HS-5 (cell line): ENCODE measurements at places on chromosomes 7 and 10.
A peak's percentile ranks its signal among the peaks of the same experiment; 100 is the strongest.

DNA sequence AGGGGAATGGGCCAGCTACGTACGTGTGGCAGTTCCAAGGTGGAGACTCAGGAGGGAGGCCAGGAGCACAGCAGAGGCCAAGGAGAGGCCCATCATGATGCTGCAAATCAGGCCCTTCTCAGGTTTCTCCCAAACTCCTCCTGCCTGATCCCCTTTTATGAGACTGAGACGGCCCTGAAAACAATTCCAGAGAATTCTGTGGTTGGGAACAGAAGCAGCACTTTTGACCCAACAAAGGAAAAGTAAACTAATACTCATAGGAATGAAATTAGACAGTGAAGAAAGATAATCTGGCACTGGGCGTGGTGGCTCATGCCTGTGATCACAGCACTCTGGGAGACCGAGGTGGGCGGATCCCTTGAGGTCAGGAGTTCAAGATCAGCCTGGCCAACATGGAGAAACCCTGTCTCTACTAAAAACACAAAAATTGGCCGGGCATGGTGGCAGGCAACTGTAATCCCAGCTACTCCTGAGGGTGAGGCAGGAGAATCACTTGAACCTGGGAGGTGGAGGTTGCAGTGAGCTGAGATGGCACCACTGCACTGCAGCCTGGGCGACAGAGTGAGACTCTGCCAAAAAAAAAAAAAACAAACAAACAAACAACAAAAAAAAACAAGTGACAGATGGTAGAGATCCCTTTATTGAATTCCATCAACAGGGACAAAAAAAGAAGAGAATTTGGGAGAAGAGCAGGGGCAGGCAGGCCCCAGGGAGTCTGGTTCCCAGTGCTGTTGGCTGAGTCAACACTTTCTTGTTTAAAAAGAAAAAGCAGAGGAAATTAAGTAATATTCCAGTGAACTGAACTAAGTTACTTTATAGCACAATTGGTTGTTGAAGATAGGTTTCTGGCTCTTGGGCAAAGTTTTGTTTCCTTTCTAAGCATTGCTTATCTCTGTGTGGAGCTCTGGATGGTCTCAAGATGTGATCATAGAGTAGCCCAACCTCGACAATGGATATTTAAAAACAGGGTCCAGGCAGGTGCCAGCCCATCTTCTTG, at the start of gene CCL26:
Gene CCL26 (minus strand): TSS at position 131 of the 997 bp plus-strand sequence. CDS start 35 bp downstream, at position 96.
- DNase-seq, result peak; percentile 73

GRCh38 chr7:96870185-96870584, 135.2 kb upstream of the DLX6 start:
- no peak for DNase-seq

DNA sequence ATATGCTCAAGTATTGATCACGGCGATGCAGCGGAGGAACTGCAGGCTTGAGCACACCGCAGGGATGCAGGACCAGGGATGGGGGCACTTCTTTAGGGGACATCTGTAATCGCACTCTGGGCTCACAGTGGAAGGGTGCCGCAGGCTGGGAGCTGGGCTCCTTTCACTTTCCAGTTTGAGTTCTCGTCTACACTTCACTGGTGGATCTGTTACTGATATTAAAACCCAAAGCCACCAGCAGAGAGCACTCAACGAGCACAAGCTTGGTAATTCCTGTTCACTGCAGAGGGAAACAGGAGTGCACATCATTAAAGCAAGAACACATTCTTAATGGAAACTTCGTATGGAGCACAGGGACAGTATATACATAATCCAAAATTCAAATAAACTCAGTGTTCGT, 91.3 kb downstream of the PARD3 start:
- no peak for DNase-seq

DNA sequence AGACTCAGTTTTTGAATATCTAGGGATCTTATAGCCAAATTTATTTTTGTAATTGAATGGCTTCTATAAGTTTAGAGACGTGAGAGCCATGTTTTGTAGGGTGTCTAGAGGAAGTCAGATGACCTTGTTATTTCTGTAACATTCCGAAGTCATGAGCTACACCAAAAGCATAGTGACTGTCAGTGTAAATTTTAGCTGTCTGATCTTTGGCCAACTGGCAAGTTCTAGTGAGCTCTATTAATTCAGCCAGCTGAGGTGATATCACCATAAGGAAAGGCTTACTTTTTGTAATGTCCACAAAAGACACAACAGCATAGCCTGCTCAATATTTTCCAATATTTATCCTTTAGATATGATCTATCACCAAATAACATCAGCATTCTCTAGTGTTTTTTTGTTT, 9.9 kb upstream of the NT5C3A start:
- peak; percentile 68 for DNase-seq

DNA sequence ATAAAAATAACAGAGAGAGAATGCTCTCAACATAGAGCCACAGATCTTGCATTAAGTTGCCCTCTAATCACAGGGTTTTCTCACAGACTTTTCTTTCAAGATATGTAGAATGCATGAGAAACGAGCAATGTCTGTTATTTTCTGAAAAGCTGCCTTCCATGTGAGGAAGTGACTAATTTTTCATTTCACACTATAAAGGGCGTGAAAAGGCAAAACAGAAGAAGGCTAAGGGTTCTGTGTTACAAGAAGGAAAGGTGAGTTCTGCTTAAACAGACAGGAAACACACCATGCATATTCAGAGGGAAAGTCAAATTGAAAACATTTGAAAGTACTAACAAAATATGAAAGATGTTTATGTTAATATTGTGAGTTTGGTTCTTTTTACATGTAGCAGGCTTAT, 189.2 kb downstream of the SEMA3D start:
- DNase-seq, result no peak

DNA sequence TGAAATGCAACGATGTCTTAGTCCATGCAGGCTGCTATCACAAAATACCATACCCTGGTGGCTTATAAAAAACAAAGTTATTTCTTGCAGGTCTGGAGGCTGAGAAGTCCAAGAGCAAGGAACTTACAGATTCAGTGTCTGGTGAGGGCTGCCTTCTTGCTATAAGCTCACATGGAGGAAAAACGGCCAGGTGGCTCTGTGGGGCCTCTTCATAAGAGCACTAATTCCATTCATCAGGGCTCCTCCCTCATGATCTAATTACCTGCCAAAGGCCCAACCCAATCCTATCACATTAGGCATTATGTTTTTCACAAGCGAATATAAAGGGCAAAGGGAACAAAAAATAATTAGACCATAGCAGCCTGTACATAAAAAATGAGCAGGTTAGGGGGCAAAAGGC, 35.4 kb downstream of the PAPSS2 start:
- DNase-seq, result no peak

- DNase-seq, result no peak
Measured at GRCh38 chr10:13943735-13944398, 357.1 kb downstream of the PRPF18 start.

DNA sequence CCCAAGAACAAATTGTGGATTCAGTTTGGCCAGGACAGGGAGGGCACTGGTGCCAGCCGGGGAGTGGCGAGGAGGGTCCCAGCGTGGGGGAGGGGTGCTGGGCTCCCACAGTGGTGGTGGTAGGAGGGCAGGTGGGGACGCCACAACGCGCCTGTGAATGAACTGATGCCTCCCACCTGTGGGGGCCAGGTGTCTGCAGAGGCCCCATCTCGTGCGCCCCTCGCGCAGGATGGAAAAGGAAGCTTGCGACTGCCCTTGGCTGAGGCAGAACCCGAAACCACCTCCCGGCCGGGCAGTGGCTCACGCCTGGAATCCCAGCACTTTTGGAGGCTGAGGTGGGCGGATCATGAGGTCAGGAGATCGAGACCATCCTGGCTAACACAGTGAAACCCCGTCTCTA, 72.0 kb downstream of the MICALL2 start:
- DNase-seq, result no peak

DNA sequence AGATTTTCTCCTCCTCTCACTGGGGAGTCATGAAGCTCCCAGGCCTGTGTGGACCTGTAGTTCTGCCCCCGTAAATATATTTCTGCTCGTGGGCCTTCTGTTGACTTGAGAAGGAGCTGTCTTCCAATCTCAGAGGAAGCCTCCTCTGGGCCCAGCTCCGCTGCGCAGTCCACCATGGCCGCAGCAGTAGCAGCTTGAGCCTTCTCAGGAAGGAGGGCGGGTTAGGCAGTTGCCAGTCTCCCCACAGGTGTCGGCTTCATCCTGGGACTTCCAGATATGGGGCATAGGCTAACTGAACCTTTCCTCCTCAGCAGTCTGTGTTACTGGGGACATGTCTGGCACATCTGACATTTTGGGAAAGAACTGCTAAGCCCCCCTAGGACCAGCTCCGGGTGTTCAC, 62.9 kb upstream of the TRIM8 start:
- DNase-seq, result no peak

DNA sequence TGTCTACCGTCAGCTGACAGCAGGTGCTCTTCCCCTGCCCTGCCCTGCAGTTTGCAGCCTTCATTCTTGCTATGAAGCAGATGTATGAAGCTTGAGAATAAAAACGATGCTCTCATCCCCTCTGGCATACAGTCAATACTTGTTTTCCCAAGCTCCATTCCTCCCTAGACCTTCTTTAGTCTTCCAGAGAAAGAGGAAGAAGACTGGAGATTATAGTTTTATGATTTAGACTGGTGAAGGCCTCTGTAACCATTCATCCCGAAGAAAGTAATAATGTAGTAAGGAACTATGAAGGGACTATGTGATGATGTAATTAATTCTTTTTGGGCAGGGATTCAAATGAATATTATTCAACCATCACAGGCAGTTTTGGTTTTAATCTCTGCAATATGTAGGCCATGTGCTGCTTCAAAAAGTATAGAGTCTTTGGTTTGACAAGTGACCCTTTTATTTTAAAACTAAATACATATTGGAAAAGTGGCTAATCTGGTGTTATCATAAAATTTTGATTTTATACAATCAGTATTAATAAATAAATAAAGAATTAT, 242.4 kb upstream of the KIAA1217 start:
- DNase-seq, result no peak

DNA sequence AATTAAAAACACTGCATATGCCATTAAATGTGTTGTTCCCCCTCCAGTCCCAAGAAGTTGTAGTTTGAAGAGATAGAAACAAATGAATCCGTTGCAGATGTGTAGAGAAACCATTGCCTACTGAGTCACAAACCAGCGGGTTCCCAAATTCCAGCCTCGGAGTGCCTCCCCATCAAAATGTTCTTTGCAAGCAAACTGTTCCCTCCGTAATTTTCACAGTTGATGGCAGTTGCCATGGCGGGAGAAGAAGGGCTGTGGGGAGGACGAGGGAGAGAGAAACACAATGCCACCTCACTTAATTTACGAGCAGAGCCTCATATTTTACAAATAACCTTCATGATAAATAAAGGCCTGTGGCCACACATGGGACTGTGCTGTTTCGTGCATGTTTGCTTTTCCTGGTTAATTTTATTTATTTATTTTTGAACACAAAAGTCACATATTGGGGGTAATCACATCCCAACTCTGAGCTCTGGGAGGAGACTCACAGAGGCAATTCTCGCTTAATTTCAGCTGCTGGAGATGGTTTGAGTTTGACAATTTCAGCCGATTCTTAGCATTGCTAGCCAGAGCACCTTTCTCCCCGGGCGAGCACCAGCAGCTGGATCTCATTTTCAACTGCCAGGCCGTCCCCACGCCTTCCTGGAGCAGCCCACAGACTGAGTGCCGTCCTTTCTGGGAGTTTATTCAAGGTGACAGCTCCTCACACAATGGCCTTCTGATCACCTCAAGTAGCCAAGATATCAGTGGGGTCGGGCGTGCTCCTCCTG, 1084.2 kb downstream of the KCNMA1 start:
- no peak for DNase-seq

DNA sequence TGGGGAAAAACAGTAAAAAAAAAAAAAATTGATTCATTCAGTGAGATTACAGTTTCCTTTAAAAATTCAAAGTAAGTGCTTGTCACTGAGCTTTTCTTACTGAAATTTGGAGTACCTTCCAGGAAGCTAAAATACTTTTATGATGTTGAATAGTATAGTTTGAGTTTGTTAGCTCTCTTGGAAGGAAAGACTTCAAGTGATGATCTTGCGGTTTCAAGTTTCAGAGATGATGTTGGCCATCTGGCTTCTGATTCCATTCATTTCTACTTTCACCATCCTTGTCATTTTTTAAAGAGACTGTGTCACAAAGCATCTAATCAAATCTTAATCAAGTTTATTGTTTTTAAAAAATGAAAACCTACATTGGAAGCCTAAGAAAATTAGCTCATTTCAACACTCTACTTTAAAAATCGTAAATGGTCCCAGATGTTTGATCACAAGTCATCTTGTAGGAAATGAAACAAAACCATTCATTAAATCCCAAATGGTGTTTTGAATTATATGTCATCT, 4.9 kb upstream of the HERPUD2 start:
- no peak for DNase-seq

DNA sequence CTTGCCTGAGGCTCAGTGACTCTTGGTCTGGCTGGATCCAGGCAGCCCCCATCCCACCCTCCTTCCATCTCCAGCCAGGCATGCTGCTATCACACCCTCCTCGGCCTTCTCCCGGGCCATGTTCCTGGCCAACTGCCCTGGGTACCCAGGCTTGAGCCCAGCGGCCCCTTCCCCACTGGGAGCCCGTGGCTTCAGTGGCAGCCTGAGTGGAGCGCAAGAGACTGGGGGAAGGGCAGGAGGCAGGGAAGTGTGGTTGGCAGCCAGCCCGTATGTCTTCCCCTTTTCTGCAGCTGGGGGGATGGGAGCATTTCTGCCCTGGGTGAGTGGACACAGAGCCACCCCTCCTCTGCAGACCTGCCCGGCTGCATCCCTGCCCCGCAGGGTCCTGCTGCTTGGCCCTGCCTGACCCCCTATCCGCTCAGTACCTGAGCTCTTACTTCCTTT, 148.5 kb downstream of the ARHGAP22 start:
- no peak for DNase-seq
